ENCODE measurements at places on chromosomes 3 and 15. TPM values are rescaled to one million over a fixed set of nuclear protein-coding genes. Genes with fewer than 3 reads are reported as not detected.

DNA sequence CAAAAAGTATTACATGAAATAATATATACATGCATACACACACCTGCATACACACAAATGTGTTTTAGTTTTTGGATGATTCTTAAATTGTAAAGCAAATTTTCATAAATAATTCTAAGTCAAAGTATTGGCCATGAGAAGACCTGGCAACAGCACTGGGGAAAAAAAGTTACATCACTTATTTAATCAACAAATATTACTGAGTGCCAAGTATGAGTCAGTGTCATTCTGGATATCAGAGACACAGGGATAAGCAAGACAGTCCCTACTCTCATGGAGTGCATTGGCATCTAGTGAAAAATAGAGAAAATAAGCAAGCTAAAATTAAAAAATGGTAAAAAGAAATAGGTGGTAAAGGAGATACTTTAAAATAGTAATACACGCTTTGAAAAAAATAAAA lies 29.4 kb upstream of the GUCA1C start:
- DNase-seq: no peak
- no peaks in the 10 kb centered on the region for H3K36me3 ChIP-seq
- H3K4me1 ChIP-seq: no peaks in the 10 kb centered on the region
- H3K4me3 ChIP-seq: no peak overlapping the region

The FRMD4B gene
- total RNA-seq: 9.2 TPM

The ATP13A5 gene
- total RNA-seq: not detected

DNA sequence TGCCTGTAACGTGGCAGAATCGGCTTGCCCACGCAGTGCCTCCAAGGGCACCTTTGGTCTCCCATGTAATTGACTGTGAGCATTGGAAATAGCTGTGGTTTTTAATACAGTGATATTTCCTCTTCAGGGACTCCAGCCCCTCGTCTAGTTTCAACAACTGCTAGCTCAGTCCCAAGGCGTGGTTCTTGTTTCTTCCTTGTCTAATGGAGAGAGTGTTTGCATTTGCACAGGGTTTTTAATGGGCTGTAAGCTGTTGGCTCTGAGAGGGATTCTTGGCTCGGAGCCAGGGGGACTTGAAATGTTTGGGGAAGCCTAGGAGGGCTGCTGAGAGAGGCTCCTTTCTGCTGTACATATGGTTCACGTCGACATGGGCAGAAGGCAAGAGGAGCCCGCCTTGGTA lies 86.2 kb downstream of the THSD4 start:
- peaks cover 6% of the 10 kb centered on the region for H3K4me1 ChIP-seq
- no peak for DNase-seq
- H3K36me3 ChIP-seq: no peaks in the 10 kb centered on the region
- H3K27me3 ChIP-seq: no peaks in the 10 kb centered on the region
- no peak overlapping the region for H3K4me3 ChIP-seq

DNA sequence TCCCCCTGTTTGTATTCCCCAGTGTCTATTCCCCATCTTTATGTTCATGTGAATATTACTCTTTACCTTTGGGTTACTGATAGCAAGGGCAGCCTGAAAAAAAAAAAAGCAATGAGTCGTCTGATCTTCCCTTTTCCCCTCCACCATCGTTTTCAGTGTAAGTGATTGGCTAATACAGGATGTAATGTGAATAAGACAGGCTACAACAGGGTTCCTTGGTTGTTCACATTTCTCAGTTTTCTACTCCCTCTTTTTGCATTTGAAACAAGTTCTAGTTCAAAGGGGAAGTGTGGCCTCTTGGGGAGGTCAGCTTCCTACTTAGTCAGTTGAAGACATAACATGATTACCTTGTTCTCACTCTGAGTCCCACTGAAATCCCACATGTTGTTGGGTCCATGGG lies 278.0 kb upstream of the TRIM42 start:
- H3K36me3 ChIP-seq: no peaks in the 10 kb centered on the region
- no peaks in the 10 kb centered on the region for H3K27me3 ChIP-seq
- no peak overlapping the region for H3K4me3 ChIP-seq
- H3K27ac ChIP-seq: no peak overlapping the region

GRCh38 chr3:138681463-138682220 lies 73.1 kb downstream of the FAIM start:
- H3K27ac ChIP-seq: no peak overlapping the region
- no peak for DNase-seq
- H3K36me3 ChIP-seq: peaks cover 3% of the 10 kb centered on the region

The TCTA gene
- 15.3 TPM for total RNA-seq

The TICRR gene
- total RNA-seq: 2.8 TPM

The CP gene
- 0.48 TPM for total RNA-seq

The TIMP4 gene
- total RNA-seq: 2.9 TPM

- no peak for DNase-seq
- H3K36me3 ChIP-seq: no peaks in the 10 kb centered on the region
- no peak overlapping the region for H3K4me3 ChIP-seq
- no peak overlapping the region for H3K27ac ChIP-seq
- H3K4me1 ChIP-seq: no peaks in the 10 kb centered on the region
Measured at GRCh38 chr3:127448161-127448561, 142.4 kb downstream of the TPRA1 start.

DNA sequence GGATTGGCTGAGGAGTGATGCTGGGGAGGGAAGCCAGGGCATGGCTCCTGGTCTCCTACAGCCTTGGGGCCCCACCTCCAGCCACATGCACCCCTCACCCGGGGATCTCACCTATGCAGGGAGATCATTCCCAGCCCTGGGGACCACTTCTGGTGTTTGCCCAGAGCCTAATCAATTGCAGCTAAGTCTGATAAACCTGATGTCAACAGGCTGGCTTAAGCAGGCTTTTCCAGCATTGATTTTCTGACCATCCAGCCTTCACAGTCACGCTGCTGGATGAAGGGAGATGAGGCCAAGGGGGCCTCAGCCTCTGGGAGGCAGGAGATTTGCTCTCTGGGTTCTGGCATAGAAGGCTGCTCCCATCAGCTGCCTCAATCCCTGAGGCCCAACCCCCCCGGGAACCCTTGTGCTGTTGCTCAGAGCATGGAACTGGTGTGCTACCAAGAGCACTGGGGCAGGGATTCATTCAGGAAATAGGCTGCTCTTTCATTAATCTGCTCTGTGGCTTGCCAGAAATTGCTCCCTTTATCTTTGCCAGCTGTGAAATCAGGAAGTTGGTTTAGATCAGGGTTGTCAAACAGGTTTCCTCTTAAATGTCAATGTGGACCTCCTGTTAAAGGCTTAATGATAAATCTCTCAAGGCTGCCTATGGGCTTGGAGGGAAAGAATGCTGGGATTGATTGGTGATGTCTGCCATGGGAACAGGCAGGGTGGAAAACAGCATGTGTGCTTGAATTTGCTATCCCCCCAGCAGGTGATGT lies 19.0 kb downstream of the FAM3D start:
- DNase-seq: no peak
- peaks cover 2% of the 10 kb centered on the region for H3K27me3 ChIP-seq
- H3K4me3 ChIP-seq: no peak overlapping the region
- H3K4me1 ChIP-seq: no peaks in the 10 kb centered on the region
- no peaks in the 10 kb centered on the region for H3K36me3 ChIP-seq

- peaks cover 23% of the 10 kb centered on the region for H3K27me3 ChIP-seq
- H3K4me1 ChIP-seq: peaks cover 13% of the 10 kb centered on the region
- H3K36me3 ChIP-seq: no peaks in the 10 kb centered on the region
- H3K4me3 ChIP-seq: peak within 1 kb of the TSS; percentile 49
Measured at GRCh38 chr3:127915115-127915936, at the start of gene KBTBD12. TSS of gene KBTBD12 (plus strand) at chr3:127915232. CDS start at chr3:127923062, 7,830 bp downstream.

DNA sequence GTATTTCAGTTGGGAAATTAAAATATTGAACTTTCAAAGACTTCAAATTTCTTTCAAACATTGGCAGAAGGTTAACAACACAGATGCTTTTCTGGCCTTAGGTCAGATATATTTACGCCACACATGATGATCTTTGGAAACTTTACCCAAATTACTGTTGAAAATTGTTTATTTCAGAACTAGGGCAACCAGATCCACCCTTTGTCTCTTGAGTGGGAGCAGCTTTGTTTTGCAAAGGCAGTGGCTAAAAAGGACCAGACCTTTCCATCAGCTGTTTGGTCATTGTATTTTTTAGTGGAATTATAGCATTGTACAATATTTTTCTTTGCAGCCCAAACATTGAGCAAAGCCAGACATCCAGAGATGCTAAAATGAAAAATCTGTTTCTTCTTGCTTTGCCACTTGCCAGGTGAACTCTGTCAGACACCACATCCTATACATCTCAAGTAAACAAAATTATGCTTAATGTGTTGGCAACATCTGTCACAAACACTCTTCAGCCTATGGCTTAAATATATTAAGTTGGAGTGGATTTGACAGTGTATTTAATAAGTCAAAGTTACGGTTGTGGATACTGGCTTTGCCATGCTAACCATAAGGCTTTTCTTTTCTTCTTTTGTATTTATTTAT lies 651.9 kb downstream of the RBMS3 start:
- H3K27me3 ChIP-seq: no peaks in the 10 kb centered on the region
- no peaks in the 10 kb centered on the region for H3K36me3 ChIP-seq
- peaks cover 2% of the 10 kb centered on the region for H3K4me1 ChIP-seq
- no peak for DNase-seq
- no peak overlapping the region for H3K4me3 ChIP-seq

The BFSP2 gene
- not detected for total RNA-seq

The OXNAD1 gene
- total RNA-seq: 10.5 TPM

GRCh38 chr3:98890181-98890835 lies 11.2 kb downstream of the DCBLD2 start:
- peak overlapping the region; percentile 21 for H3K4me3 ChIP-seq
- H3K4me1 ChIP-seq: peaks cover 97% of the 10 kb centered on the region
- H3K36me3 ChIP-seq: peaks cover 41% of the 10 kb centered on the region
- no peaks in the 10 kb centered on the region for H3K27me3 ChIP-seq
- no peak for DNase-seq
- peak overlapping the region; percentile 15 for H3K27ac ChIP-seq

GRCh38 chr3:190568036-190568435 lies 54.2 kb downstream of the IL1RAP start:
- H3K36me3 ChIP-seq: no peaks in the 10 kb centered on the region
- DNase-seq: no peak
- H3K27me3 ChIP-seq: no peaks in the 10 kb centered on the region
- H3K4me1 ChIP-seq: peaks cover 11% of the 10 kb centered on the region

The C2CD4A gene
- total RNA-seq: not detected

- H3K4me1 ChIP-seq: no peaks in the 10 kb centered on the region
- H3K27ac ChIP-seq: no peak overlapping the region
- no peaks in the 10 kb centered on the region for H3K36me3 ChIP-seq
- no peak for DNase-seq
Measured at GRCh38 chr15:86089422-86089821, 9.8 kb downstream of the AGBL1 start.

GRCh38 chr3:12822725-12823373 lies 18.5 kb downstream of the RPL32 start:
- DNase-seq: no peak
- H3K27me3 ChIP-seq: no peaks in the 10 kb centered on the region
- no peak overlapping the region for H3K4me3 ChIP-seq
- no peaks in the 10 kb centered on the region for H3K4me1 ChIP-seq

- no peak for DNase-seq
- H3K27me3 ChIP-seq: no peaks in the 10 kb centered on the region
- no peak overlapping the region for H3K4me3 ChIP-seq
- no peaks in the 10 kb centered on the region for H3K4me1 ChIP-seq
- no peak overlapping the region for H3K27ac ChIP-seq
- no peaks in the 10 kb centered on the region for H3K36me3 ChIP-seq
Measured at GRCh38 chr3:74506246-74506645, 108.2 kb downstream of the CNTN3 start.

- peaks cover 5% of the 10 kb centered on the region for H3K27me3 ChIP-seq
- no peak for DNase-seq
- H3K4me3 ChIP-seq: no peak overlapping the region
- no peaks in the 10 kb centered on the region for H3K4me1 ChIP-seq
- H3K27ac ChIP-seq: no peak overlapping the region
- no peaks in the 10 kb centered on the region for H3K36me3 ChIP-seq
Measured at GRCh38 chr3:156641618-156641975, 32.8 kb upstream of the TIPARP start.

- H3K36me3 ChIP-seq: no peaks in the 10 kb centered on the region
- H3K4me3 ChIP-seq: no peak overlapping the region
- peak; percentile 73 for DNase-seq
Measured at GRCh38 chr15:69304182-69304545, 5.5 kb downstream of the PAQR5 start.

Measured in astrocyte (in vitro differentiated cells and primary cell).